Tibial artery (tissue), 4 donors: ENCODE measurements at places on chromosomes 3 and 15.
A peak's percentile ranks its signal among the peaks of the same experiment; 100 is the strongest.

DNA sequence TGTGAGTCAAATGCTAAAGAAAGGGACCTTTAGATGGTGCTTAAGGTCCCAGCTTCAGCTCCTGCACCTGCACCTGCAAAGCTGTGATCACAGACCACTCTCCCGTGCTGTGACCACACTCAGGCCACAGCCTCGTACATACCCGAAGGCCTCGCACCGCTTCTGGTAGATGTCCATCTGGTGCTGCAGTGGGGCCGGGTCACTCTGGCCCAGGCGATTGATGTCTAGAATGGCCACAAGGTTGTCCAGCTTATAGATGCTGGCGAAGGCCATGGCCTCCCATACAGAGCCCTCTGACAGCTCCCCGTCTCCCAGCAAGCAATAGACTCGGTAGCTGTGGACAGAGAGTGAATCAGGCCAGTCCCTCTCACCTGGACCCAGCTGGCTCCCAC, 21.0 kb downstream of the TKT start:
- DNase-seq = no peak

GRCh38 chr3:175260145-175260794, 401.1 kb downstream of the NAALADL2 start:
- DNase-seq = no peak

GRCh38 chr3:142853270-142854168, 35.4 kb downstream of the PCOLCE2 start:
- no peak for DNase-seq

GRCh38 chr15:51281368-51281967, 56.9 kb downstream of the CYP19A1 start:
- peak; percentile 86 for DNase-seq

DNA sequence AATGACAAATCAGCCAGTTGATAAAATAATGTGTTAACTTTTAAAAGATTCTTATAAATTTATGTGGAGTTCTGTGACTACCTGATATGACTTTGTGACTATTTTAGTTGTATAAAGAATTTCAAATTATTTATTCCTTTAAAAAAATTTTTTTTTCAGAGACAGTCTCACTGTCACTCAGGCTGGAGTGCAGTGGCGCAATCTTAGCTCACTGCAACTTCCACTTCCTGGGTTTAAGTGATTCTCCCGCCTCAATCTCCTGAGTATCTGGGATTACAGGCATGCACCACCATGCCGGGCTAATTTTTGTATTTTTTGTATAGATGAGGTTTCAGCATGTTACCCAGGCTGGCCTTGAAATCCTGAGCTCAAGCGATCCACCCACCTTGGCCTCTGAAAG, 48.5 kb downstream of the MBNL1 start:
- DNase-seq = no peak

DNA sequence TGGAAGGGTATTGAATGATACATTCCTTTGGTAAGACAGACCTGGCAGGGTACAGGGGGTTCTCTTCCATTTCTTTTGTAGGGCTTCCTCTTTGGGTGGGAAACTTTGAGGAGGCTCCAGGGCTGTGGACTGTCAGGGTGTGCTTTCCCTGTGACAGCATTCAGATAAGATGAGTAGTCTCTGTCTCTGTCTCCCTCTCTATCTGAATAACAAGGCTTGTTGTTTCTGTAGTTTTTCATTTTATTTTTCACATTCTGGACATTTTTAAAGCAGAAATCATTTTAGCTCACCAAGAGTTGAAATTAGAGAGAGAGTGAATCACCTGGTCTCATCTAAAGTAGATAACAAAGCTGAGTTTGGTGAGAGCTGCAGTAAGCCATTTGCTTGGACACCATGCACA, 100.8 kb upstream of the TPM1 start:
- no peak for DNase-seq

DNA sequence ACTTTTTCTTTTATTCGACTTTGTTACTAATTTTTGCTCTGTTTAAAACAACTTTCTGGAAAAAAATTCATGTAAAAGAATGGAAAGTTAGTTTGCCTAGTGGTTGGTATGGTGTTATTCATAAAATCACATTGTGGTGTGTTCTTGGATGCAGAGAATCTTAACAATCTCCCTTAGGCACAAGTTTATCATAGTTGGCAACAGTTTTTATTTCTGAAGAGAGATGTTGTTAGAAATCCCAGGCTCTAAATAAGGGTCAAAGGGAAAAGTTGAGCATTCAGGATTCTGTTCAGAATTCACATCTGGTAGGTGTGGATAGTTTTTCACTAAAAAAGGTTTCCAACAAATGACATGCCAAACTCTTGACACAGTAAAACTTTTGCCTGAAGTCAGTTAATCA, 6.4 kb downstream of the DUT start:
- DNase-seq = no peak

GRCh38 chr15:90062462-90062932, 39.8 kb downstream of the IDH2 start:
- no peak for DNase-seq

DNA sequence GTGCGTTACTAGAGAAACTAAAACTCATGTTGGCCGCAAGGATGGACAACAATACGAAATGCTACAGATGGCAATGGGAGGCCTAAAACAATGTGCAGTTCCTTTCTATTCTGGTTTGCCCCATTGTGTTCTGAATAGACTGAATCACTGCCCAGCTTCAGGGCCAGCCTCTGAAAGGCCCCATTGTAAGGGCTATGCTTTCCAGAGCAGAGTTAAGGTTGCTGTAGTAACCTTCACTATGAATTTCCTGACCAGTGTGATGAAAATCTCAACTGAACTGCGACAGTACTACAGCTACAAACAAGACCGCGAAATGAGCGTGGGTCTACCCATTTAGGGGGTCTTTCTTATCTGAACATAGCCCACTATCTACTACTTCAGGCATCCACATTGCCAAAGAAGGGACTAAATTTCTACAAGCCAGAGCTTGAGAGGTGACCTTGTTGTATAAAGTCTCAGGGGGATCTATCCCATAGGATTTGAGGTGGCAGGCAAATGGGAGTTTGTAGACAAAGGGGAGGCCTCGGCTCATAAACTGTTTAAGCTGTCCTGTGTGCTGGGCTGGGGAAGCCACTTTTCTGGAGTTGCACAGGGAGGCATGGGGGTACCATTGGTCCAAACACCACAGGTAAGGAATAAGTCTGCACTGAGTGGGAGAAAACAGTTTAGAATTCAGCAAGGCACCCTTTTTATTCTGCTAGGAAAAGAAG, 80.1 kb downstream of the MYO1E start:
- no peak for DNase-seq

DNA sequence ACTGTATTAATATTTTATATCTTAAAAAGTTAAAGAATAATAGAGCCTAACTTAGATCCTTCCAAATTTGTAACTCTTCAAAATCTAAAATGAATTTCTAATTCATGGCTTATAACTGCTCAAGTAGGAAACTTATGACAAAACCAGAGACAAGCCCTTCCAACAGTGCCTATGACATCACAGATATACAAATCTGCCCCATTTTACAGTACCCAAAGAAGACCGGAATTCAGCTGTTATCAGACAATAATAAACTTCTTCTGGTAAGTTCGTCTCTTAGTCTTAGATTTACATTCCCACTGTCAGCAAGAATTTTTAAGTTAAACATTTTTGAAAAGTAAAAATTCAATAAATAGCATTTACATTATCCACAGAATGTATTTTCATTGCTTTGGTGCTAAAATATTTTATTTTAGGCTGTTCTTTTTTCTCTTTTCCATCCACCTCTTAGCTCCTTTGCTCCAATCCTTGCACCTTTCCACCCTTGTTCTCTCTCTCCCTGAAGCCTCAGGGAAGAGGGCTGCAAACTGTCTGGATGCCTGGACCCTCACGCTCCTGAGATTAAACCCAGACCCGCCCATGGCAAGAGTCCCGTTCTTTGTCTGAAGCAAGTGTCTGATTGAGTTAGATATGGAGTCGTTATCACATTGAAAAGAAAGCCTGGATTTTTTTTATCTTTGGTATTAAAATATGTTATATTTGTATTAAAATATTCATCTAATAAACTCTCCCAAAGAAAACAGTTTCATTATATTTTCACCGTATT, 312.7 kb downstream of the ZBTB20 start:
- no peak for DNase-seq

GRCh38 chr3:192860454-192860853, 57.2 kb downstream of the MB21D2 start:
- peak; percentile 26 for DNase-seq

- DNase-seq = no peak
Measured at GRCh38 chr3:40911264-40911663, 288.0 kb upstream of the CTNNB1 start.

DNA sequence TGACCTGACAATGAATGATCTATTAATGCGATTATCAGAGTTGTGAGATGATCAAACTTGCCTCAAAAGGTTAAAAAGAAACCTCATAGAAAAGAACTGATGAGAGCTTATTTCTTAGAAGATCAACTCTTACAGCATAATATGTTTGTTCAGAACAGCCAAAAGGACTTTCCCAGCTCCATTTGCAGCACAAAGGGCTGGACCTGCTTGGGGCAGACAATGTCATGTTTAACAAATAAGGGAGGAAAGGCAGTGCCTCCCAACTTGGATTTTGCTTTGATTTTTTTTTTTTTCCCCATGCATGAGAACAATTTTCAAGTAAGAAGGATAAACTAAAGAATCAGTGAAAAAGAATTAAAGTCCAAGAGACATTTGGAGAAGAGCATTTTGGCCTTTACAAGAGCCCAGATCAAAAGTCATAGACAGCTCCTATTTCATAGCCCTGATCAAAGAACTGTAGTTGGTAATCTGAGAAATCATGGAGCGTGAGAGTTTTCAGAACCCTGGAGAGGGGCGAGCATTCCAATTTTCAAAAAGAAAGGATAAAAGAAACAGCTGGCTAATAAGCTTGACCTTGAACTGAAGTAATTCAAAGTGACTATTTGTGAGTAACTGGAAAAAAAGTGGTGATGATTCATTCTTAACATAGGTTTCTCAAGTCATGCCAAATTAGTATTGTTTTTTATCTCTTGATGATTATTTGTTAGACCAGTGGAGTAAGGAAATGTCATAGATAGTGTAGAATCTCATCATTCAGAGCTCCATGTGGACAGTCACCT, 136.0 kb upstream of the CFAP20DC start:
- no peak for DNase-seq

- no peak for DNase-seq
Measured at GRCh38 chr15:92625251-92625980, 30.2 kb downstream of the FAM174B start.

DNA sequence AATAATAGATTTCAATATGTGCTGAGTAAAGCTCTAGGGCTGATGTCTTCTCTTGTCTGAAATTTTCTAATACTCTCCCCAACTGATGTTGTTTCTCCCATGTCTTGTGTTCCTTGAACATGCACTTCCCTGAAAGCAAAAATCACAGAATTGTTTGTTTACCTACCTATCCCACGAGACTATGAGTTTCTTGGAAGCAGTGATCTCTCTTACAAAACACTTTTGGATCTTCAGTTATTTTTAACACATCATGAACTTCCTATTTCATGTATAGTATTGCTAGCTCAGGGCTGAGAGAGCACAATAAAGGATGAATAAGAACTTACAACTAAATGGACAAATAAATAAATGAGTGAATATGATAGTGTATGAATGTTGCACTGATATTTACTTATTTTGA, 365.0 kb downstream of the ROBO2 start:
- no peak for DNase-seq

- DNase-seq = peak; percentile 32
Measured at GRCh38 chr3:14605067-14605466, 46.5 kb upstream of the CCDC174 start.

GRCh38 chr15:54644796-54645195, 551.9 kb downstream of the RSL24D1 start:
- DNase-seq = no peak

GRCh38 chr3:172648747-172649146, 62.1 kb downstream of the NCEH1 start:
- DNase-seq = no peak

GRCh38 chr3:62167566-62168262, 205.6 kb downstream of the FEZF2 start:
- no peak for DNase-seq

DNA sequence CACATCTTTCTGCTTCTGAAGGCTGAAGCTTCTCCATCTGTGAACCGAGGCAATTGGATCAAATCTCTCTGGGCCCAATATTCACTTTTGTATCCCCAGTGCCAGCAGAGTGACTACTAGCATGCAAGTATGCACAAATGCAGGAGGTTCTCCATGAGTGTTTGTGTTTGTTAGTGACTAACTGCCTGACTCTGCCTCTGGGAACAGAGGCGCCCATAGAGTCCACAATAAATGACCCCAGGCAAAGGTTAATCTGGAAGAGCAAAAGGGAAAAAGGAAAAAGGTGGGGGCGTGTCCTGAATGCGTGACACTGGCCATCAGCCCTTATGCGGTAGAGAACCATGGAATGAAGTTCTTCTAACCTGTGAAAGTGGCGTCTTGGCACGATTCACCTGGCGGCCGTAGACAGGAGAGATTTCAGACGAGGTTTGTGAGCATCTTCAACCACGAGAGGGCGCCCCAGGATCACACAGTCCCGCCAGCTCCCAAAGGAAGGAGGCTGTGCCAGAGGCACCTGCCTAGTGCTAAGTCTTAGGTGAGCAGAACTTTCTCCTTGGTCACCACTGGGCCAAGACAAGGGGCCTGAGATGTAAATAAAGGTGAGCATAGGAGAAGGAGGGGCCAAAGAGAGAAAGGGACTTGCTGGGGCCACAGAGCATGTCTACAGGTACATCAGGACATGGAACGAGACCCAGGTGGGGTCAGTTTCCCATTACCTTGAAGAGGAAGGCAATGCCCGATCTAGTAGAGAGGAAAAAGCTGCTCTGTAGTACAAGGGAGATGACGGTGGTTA, 44.2 kb downstream of the RBPMS2 start:
- DNase-seq = peak; percentile 84

GRCh38 chr15:62783303-62783957, 259.1 kb upstream of the TPM1 start:
- DNase-seq = no peak

DNA sequence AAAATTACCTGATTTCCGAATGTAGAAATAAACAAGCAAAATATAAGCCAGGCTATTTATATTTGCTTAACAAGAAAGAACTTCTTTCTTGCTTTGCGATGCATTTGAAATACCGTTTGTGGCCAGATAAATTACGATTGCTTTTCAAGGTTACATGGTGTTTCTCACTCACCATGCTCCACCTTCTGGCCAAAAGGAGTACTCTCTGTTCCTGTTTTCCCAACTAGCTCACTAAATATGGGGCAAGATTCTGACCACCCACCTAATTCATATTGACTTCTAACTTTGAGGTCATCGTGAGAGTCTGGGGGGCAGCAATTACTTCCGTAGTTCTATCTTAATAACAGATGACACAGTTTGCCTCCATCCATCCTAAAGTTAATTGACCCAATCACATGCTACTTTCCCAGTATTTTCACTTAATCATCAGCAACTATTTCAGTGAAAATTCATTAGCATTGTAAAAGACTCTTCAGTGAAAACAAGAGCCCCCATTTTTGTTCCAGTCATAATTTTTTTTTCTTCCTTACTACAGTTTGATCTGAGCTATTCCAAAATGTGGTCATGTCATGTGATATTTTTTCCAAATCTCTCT, 25.9 kb downstream of the ACP3 start:
- DNase-seq = peak; percentile 42

DNA sequence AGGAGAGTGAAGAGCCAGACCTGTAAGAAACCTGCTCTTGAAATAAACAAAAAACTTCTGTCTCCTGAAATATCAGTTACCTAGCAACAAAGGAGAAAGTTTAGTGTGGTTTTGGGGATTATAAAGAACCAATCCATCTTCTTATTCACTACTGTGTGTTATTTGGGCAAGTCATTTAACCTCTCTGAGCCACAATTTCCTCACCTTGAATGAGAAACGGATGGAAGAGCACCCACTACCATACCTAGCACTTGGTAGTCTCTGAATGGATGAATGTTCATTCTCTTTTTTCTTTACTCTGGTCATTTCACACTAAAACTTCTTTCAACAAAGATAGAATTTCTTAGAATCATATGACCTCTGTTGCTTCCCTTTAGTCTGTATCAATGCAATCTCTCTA, 45.2 kb downstream of the PTPN9 start:
- DNase-seq = no peak
